ENCODE measurements at places on chromosomes 1 and 21. TPM values are rescaled to one million over a fixed set of nuclear protein-coding genes. Genes with fewer than 3 reads are reported as not detected.

The XCL1 gene
- not detected for total RNA-seq

The TBX19 gene
- 0.51 TPM for total RNA-seq

The SLAMF1 gene
- not detected for total RNA-seq

The SERPINC1 gene
- not detected for total RNA-seq

The ANKRD65 gene
- total RNA-seq = 7.9 TPM

The CATSPERE gene
- total RNA-seq = 0.13 TPM

The LINGO4 gene
- total RNA-seq = under 0.01 TPM
